Activated CD4-positive, CD25-positive, alpha-beta regulatory T cell (primary cell): ENCODE measurements at places on chromosomes 11 and 22.

DNA sequence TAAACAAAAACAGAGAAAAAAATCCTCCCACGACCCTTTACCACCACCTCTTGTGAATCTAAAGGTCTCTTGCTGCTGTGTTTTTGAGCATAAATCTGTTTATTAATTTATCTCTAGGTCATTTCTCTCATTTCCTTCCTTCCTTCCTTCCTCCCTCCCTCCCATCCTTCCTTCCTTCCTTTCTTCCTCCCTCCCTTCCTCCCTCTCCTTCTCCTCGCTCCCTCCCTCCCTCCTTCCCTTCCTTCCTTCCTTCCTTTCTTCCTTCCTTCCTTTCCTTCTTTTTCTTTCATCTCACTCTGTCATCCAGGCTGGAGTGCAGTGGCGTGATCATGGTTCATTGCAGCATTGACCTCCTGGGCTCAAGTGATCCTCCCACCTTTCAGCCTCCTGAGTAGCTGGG, 13.5 kb upstream of the APOBEC3A start:
- no peak for DNase-seq

GRCh38 chr22:32232191-32232830, 22.8 kb downstream of the SLC5A4 start:
- no peak for DNase-seq

DNA sequence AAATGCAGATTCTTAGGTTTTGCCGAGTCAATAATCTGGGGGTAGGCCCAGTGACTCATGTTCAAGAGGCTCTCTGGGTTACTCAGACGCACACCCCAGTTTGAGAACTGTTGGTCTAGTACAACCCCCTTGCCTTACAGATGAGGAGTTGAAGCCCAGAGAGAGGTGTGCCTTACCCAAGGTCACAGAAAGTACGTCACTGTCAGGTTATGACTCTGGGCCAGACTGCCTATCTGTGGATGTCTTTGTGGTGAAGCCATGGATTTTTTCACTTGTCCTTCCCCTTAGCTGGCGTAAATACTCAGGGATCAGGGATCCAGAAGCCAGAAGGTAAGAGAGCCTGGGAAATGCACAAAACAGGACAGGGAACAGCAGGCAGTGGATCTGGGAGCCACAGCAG, 25.2 kb upstream of the NECTIN1 start:
- no peak for DNase-seq

DNA sequence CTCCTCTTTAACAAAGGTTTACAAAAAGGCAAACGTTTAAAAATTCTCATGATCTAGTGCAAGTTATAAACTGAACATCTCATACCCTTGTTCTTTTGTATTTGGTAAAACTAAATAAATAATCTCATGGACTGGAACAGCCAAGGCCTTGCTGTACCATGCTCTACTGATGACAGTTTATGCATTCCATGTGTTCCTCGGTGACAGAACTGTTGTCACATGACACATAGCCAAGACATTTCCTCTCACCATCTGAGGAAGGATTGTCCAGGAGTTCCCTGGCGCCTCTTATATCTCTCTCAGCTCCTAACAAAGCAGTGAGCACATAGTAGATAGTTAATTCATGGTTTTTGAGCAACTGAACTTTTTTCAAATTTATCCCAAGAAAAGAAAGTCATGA, 12.6 kb downstream of the CCDC83 start:
- DNase-seq: no peak
